ENCODE measurements at places on chromosomes 3 and 15.

GRCh38 chr3:184352149-184352785 is 9.1 kb downstream of the CLCN2 start:
- DNase-seq: no peak

DNA sequence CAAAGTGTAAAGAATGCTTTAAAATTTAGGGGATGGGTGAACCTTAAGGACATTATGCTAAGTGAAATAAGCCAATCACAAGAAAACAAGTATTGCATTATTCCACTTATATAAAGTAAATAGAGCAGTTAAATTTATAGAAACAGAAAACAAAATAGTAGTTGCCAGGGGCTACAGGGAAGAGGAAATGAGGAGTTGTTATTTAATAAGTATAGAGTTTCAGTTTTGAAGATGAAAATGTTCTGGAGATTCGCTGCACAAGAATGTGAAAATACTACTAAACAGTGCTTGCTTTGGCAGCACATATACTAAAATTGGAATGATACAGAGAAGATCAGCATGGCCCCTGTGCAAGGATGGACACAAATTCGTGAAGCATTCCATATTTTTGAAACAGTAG is 32.0 kb downstream of the DNAH12 start:
- no peak for DNase-seq

GRCh38 chr15:71551566-71551965 is 258.8 kb upstream of the NR2E3 start:
- DNase-seq: no peak

DNA sequence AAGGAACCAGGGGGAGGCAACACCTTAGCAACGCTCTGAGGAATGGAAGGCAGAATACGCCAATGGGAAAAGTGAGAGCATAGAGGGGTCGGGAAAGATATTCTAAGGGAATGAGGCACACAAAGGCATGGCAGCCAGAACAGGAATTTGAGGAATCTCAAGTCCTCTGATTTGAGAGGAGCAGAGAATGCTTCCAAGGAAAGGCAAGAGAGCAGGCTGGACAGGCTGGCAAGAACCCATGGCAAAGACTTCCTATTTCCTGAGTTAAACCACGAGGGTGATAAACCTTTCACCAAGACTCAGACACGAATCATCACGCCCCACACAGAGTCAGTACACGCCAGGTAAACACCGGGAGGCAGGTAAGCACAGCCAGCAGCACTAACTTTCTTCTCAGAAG is 109.8 kb downstream of the IGF2BP2 start:
- DNase-seq: no peak

DNA sequence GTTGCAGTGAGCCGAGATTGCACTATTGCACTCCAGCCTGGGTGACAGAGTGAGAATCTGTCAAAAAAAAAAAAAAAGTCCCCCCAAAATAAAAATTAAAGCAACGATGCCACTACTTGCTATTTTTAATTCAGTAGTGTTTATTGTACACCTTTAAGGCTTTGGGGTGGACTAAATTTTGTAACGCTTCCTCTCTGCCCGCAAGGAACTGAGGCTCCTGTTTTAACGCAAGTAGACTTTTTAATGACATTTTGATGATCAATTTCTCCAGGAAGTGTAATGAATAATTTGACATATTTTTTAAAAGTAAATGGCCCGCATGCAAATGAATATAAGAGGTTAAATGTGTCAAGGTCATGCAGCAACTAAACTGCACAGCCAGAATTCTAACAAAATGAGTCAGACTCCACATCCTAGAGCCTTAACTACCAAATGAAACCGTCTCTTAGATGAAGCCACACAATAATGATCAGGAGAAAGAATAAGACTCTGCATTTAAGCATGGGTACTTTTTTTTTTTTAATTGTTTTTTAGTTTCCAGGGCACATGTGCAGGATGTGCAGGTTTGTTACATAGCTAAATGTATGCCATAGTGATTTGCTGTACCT is 96.8 kb upstream of the LMOD3 start:
- DNase-seq: no peak
